ENCODE measurements at places on chromosomes 7 and 10. TPM values are rescaled to one million over a fixed set of nuclear protein-coding genes. Genes with fewer than 3 reads are reported as not detected.

CFTR gene
- not detected for total RNA-seq

POM121C gene
- total RNA-seq = 41.7 TPM

NRG3 gene
- total RNA-seq = not detected

IGFBP1 gene
- total RNA-seq = 49.5 TPM

C10orf67 gene
- 0.17 TPM for total RNA-seq

DDX56 gene
- total RNA-seq = 140 TPM

NME8 gene
- not detected for total RNA-seq

SPDYE16 gene
- total RNA-seq = not detected

NUTM2E gene
- 0.25 TPM for total RNA-seq

CALD1 gene
- total RNA-seq = 138 TPM

ADRA2A gene
- total RNA-seq = 0.14 TPM

AVPI1 gene
- total RNA-seq = 86.3 TPM

CYP26C1 gene
- not detected for total RNA-seq
